CD4-positive, alpha-beta memory T cell (primary cell): ENCODE measurements at places on chromosomes 5 and 9. TPM values are rescaled to one million over a fixed set of nuclear protein-coding genes. Genes with fewer than 3 reads are reported as not detected.

DNA sequence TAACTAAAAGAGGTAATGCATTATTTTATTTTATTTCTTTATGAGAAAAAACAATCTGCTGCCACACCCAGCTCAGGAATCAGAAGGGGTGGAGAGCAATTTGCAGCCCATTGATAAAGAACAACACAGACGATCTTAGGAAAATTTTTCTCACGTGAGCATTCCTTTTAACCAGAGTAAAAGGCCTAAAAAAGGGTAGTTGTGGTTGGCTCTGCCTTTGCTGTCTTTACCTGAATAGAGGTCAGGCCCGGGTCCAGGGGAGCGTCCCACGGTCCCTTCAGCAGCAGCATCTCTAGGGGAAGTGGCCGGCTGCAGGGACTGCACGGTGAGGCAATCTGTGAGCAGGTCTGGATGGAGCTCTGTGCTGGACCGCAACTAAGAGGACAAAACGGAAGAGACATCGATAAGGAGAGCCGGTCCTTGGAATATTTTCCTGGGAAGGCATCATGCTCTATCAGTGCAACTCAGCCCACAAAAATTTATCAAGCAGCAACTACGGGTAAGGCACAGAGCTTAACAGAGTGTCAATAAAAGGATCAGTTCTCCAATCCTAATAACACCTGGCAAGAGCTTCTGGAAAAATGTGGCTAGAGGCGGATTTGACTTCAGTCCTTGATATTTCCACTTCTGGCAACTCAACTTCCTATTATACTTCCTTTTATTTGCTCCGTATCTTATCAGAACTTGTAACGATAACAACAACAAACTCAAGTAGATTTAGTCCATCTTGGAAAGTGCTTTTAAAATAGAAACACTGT lies 372.8 kb upstream of the RFX3 start:
- no peak for DNase-seq

DNA sequence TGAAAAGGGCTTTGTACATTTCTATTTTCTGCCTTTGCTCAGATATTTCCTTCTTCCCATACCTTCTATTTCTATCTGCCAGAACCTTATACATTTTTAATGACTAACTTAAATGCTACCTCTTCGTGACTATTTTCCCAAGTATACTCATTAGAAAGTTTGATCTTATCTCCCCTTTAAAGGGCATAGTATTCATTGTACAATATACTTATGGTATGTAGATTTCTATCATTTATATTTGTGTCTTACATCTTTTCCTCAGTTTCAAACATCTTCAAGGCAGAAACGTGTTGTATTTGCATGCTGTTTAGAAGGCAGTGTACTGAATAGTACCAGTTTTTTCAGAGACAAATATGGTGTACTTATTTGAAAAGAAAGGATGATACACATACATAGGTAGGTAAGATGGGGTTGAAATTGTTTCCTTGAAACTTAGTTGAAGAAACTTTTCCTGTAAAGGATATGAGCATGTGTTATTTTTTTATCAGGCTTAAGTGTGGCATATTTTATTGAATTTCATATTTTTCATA lies 518.1 kb upstream of the NUDT12 start:
- DNase-seq, result no peak

DNA sequence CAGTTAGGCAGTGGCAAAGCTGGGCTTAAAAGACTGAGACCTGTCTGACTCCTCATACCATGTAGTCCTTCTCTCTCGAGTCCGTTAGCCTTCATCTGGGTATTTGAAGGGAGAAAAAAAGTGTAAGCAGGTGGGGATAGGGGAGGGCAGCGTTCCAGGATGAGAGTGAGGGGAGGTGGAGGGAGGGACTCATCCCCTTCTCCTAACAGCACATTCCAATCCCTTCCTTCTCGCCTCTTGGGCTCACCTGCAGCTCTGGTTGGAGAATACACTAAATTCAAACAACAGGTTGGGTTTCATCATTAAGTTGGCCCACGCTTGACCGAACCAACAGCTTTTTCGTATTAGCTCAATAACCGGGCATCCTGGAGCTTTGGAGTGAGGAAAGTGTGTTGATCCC lies 3.6 kb downstream of the NEURL1B start:
- DNase-seq, result no peak

- no peak for DNase-seq
These were observed 154.5 kb downstream of the ARSB start for GRCh38 chr5:78830528-78831046.

DNA sequence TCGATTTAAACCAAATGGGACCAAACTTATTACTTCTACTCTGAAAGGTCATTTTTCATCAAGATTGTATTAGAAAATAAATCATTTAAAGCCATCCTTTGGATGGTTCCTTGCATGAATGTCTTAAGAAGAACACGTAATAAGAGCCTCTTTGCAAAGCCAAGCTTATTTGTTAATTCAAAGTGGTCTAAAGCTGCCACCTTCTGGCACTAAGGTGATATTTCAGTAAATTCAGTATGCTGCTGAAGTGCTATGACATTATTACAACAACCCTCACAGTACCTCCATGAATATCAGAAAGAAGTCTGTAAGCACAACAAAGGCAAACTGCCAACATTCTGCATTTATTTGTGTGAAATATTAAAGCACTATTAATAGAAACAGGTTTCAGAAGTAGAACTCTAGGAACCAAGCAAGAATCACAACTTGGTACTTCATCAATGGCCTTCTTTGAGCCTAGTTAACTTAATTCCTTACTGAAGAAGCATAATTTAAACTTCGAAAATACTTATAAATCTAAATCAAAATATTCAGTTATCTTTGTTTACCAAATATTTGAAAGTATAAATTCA lies 53.1 kb upstream of the TYRP1 start:
- DNase-seq, result no peak

- DNase-seq, result no peak
These were observed 26.3 kb downstream of the FAF2 start for GRCh38 chr5:176474476-176474875.

DNA sequence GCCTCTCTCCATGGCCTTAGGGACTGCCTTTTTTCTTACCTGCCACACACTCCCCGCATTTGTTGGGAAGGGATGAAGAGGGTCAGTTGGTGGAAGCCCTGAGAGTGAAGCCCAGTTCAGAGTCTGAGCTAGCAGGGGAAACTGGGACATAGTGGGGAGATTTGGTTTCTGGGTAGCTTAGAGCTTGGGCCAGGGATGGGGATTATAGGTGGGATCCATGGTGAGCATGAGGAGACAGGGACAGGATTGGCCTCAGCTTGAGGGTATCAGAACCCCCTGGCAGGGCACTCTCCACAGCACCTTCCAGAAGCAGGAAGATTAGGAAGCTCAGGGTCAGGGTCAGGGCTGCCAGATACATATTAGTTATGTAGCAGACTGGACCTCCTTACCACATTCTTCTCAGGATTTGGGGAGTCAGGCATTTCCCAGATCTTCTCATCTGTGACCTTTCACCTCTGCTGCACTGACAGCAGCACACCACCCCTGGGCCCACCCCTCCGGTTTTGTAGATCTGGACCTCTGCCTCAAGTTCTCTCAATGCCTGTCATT lies 17.9 kb downstream of the OR13J1 start:
- DNase-seq, result no peak

GRCh38 chr5:158154226-158155005 lies 295.5 kb upstream of the CLINT1 start:
- no peak for DNase-seq

- no peak for DNase-seq
These were observed 261.6 kb downstream of the ARRDC3 start for GRCh38 chr5:91121347-91121993.

GRCh38 chr9:78963911-78964310 lies 607.9 kb upstream of the TLE4 start:
- no peak for DNase-seq

DNA sequence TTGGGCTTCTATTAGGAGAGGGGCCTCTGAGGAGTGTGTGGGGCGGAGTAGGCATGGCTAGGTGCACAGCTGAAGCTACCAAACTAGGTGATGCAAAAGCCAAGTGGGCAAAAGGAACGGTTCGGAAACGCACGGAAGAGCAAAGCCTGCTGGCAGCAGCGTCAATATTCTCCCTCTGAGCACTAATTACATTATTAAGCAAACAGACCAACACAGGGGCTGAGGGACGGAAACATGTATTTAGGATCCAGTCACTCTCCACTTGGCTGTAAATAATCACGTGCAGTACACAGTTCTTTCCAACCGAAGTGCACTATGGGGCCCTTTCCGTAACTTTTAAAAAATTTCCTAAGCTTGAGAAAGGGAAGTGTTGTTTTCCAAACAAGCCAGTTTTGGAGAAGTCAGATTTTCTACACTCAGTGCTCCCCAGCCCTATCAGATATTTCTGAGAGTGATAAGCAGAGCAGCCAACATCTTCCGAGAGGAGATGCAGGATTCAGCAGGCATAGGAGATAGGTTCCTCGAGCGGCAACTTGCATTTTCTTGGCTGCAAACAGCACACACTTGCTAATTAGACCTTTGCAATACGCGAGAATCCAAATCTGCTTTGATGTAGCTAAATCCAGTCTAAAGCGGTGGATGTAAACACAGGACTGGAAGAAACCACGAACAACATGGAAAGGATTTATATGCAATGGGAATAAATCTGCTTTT lies 217.2 kb upstream of the TBCA start:
- DNase-seq, result no peak

DNA sequence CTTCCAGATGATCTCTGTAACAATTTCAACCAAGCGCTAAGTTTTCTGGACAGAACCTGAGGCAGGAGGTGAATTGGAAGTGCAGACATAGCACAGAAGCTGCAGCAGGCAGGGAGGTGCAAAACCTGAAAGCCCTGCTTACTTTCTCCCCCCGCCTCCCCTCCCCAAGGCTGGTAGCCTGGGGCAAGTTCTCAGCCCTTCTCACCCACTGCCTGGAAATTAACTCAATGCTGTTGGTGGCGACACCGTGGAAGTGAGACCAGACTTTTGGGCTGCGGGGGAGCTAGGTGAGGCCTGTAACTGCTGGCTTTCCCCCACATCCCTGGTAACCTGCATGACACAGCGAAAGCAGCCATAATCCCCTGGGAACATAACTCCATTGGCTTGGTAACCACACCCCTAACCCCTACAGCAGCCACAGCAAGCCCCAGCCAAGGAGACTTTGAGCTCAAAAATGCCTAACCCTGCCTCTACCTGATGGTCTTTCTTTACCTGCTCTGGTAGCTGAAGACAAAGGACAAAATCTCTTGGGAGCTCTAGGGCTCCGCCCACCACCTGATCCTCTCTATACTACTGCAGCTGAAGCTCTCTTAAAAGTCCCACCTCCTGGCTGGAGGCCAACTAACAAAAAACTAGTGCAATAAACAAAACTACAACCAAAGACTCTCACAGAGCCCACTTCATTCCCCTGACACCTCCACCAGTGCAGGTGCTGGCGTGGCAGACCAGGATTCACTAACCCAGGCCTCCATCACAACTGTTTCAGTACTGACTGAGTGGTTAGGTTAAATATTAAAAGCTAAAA lies 11.9 kb upstream of the OR13C8 start:
- no peak for DNase-seq

GRCh38 chr5:141465351-141465750 lies 10.4 kb upstream of the PCDHGC3 start:
- no peak for DNase-seq

DNA sequence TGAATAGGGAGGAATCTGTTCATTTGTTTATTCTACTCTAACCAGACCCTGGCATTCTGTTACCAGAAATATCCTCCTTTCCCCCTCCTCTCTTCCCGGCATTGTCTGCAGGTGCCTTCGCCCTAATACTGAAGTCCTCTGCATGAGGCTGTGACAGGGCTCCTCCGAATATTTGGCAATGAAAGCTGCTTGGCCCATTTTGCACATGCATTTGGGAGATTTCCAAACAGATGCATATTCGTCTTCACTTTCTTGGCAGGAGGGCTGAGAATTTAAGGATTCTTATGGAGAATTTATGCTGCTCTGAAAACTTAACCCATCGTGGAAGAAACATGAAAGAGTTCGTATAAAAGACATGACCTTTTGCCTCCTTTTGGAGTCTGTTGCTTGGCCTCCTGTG lies 484.0 kb downstream of the ZNF608 start:
- DNase-seq, result no peak

DNA sequence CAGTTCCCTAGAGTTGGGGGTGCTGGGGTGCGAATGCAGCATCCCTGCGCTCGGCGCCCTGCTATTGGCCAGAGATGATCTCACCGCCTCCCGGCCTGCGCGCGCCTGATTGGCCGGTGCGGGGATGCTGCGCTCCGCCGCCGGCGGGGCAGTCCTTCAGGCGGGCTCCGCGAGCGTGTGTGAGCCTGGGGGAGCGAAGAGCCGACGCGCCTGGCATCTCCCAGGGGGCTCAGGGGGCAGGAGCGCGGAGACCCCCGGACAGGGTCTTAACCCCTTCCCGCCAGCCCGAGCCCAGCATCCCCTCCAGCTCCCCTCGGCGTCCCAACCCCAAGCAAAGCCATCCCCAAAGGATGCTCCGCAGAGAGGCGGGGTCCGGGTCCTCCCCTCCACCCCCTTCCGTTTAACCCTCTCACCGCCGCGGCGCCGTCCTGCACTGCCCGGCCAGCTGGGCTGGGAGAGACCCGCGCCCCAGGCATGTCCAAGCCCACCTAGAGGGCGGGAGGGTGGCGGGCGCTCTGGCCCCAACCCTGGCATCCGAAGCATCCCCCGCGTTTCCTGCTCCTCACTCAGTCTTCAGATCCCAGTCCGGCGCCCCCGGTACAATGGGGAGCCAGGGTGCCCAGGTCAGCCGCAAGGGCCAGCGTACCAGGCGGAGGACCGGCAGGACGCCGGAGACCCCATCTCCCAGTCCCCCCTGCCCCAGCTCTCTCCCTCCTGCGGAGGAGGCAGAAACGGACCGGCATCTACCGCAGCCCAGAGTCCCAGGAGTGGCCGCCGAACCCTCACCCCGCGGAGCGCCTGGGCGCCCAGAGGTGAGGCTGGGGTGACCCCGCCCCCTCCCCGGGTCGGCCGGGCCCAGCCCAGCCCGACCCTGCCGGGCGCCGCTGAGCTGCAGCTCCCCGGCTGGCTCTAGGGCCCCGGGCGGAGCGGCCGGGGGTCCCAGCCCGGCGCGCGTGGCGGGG lies 19.3 kb upstream of the TOR2A start:
- no peak for DNase-seq

- DNase-seq, result no peak
These were observed 248.0 kb downstream of the NTRK2 start for GRCh38 chr9:84917366-84918070.

- no peak for DNase-seq
These were observed 275.6 kb upstream of the PAPPA start for GRCh38 chr9:115877852-115878438.

GRCh38 chr5:1541702-1542400 lies 18.1 kb upstream of the LPCAT1 start:
- DNase-seq, result no peak

GRCh38 chr5:136028782-136029742 lies at the start of gene TGFBI:
Gene TGFBI, plus strand, starts transcription at chr5:136028988. Its CDS starts 68 bp downstream, at chr5:136029056.
- DNase-seq, result peak; percentile 40

GRCh38 chr5:56346741-56347535 lies 113.8 kb upstream of the ANKRD55 start:
- DNase-seq, result no peak

The NEURL1B gene
- polyA plus RNA-seq, result not detected

The REEP2 gene
- polyA plus RNA-seq, result 0.57 TPM

The DROSHA gene
- polyA plus RNA-seq, result 8.8 TPM

The SNCAIP gene
- polyA plus RNA-seq, result not detected

The LCN9 gene
- polyA plus RNA-seq, result not detected

The AQP7 gene
- polyA plus RNA-seq, result 0.30 TPM

The CYLC2 gene
- polyA plus RNA-seq, result not detected

The AK6 gene
- 75.1 TPM for polyA plus RNA-seq

The NTRK2 gene
- polyA plus RNA-seq, result 0.18 TPM

The SLC34A1 gene
- polyA plus RNA-seq, result not detected

The CATSPER3 gene
- 0.68 TPM for polyA plus RNA-seq
